Cortex of kidney (tissue), 1 donor: ENCODE measurements at places on chromosomes 7 and 10.

DNA sequence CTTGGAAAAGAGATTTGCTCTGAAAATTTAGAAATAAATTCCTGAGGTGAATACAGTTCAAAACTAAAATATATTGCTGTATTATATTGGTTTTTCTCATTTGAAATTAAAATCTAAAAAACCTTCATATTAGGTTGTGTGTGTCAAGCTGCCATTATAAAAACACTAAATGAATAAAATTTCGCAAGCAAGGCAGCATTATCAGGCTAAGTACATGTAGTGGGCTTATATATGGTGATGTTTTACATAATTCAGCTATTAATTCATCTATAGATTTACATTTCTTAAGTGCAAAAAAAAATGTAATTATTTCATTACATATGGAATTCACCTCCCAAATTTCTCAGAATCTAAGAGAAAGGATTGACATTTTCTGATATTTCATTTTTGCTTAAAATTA is 5.3 kb downstream of the MEOX2 start:
- no peak for DNase-seq

DNA sequence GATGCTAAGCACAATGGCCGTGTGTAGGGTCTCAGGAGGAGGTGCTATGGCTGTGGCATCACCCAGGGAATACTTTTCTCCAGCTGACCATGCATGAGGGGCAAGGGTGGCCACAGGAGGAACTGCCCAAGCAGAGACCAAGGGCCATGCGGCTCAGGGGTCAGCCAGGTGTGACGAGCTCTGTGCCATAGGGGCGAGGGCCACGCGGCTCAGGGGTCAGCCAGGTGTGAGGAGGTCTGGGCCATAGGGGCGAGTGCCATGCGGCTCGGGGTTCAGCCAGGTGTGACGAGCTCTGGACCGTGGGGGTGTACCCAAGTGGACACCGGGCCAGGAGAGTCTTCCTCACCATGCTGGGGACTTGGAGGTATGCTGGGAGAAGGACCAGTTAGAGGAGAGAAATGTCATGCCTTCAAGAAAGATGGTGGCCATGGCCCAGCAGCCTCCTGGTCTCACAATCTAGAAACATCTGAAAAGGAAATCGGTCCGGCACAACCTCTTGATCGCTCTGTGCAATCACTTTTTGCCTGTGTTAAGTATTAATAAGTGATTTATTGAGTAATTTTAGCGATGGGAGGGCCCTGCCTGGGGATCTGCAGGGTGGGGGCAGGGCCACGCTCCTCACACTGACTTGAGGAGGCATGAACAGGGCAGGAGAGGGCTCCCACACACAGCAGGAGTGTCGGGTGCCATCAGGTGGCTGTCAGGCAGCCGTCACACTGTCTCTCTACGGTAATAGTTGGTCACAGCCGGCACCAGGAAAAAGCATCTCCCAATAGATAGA is 265.0 kb downstream of the ADARB2 start:
- no peak for DNase-seq

- no peak for DNase-seq
These were observed 237.7 kb downstream of the USP6NL start for GRCh38 chr10:11373717-11374171.

DNA sequence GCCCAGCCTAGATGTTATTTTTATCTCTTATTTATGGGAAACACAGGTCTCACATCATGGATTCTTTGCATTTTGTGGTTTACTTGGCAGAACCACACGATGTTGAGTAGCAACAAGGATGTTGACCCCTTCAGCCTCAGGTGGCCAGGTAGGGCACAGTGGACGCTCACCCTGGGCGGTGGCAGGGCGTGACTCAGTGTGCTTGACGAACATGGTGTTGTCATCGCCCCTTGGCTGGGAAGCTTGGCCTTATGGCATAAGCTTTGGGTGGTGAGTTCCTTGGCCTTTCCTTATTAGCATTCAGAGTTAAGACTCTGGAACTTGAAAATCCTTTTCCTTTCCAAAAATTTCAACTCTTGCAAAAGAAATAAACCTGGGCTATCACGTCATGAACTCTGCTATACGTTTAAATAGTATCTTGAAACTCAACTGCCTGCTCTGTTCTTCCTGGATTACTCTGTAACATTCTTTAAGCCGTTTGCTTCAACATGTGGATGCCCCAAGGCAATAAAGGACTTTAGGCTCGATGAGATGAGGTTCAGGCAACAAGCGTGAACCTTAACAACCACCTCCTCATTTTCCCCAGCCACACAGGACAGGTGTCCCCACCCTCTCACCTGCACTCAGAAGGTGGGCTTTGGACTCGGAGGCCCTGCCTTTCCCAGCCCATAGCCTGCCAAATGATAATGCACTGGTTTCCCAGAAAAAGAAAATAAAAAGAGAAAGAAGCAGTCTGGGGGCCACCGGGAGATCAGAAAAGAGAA is 22.5 kb upstream of the ECHDC3 start:
- DNase-seq = no peak

GRCh38 chr10:5894873-5895272 is 4.8 kb downstream of the FBH1 start:
- DNase-seq = no peak

- DNase-seq = no peak
These were observed 2.0 kb downstream of the FBXL15 start for GRCh38 chr10:102422545-102423129.

GRCh38 chr10:4822208-4822607 is 3.8 kb upstream of the AKR1E2 start:
- DNase-seq = no peak

- DNase-seq = no peak
These were observed 575.3 kb downstream of the ETV1 start for GRCh38 chr7:13414181-13414580.

GRCh38 chr10:12348870-12349628 is at the start of gene CAMK1D:
CAMK1D (plus strand) TSS chr10:12349547.
- no peak for DNase-seq

- DNase-seq = no peak
These were observed 215.1 kb upstream of the FRMD4A start for GRCh38 chr10:14545827-14546226.

DNA sequence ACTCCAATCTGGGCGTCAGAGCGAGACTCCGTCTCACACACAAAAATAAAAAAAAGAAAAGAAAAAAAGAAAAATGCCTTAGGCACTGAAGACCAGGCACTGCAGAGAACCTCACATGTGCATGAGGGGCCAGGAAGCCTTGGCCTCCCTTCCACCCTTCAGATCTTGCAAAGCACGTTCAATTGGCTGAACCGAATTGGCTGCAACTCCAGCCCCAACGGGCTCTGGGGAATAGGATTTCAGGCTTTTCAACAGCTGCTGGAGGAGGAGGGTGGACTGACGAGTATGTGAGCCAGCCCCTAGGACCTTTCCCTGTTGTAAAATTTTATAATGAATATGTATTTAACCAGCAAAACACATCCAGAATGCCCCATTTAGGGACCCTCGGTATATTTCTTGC is 16.7 kb downstream of the TMEM120A start:
- DNase-seq = no peak

- DNase-seq = no peak
These were observed 72.3 kb upstream of the CACUL1 start for GRCh38 chr10:118827053-118827452.

DNA sequence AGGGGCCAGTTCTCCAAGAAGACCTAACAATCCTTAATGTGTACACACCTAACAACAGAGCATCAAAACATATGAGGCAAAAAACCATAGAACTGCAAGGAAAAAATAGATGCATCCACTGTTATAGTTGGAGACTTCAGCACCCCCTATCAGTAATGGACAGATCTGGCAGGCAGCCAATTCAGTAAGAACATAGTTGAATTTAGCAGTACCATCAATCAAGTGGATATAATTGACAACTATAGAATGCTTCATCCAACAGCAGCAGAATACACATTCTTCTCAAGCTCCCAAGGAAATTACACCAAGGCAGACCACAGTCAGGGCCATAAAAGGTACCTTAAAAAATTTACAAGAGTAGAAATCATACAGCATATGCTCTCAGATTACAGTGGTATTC is 42.2 kb downstream of the POLL start:
- DNase-seq = no peak

GRCh38 chr7:66869660-66870450 is 51.2 kb upstream of the TMEM248 start:
- DNase-seq = no peak

DNA sequence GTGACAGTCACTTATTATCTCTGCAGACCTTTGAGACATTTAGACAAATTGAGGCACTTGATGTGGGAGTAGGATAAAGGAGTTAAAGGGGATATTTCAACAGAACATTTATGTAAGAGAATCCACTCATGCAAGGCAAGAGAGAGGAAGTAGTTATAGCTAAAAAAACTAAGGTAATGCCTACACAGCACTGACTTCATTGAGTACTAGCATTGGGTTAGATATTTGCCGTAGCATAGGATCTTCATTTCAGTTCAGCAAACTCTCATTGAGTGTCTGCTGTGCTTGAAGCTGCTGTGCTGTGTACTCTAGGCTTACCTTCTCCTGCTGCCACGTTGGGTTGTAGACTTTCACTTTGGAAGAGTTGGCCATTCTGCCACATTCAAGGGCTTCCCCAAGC is 10.5 kb upstream of the ENTPD1 start:
- no peak for DNase-seq

GRCh38 chr10:60896033-60896432 is 48.0 kb downstream of the RHOBTB1 start:
- DNase-seq = no peak

- no peak for DNase-seq
These were observed 40.7 kb downstream of the LEP start for GRCh38 chr7:128281605-128282380.

DNA sequence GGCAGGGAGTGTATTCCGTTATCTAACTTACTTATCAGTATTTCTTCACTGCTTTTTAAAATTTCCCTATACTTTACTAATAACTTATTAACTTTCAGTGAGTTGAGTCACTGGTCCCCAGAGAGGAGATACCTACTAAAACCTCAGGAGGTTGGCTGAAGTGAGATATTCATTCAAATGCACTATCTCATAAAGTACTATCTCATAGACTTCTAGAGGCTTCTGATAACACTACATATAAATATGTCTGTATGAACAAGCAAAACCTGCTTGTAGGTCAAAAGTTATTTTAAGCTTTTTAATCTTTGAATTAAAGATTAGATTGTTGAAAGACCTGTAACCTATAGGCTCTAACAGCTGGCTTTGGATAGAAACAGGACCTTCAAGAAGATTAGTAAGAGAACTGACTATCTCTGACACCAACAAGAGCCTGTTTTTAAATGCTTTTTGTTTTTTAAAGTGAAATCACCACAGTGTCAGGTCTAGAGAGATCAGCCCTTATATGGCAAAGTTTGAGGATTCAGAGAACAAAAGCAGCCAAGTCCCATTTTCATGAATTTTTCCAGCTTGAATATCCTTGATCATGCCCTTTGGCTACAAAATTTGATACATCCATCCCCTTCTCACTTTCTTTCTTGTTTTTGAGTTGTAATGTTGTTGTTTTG is 242.2 kb downstream of the ARL4A start:
- DNase-seq = no peak

- no peak for DNase-seq
These were observed 92.2 kb downstream of the GATA3 start for GRCh38 chr10:8146650-8147049.

GRCh38 chr10:81303656-81304055 is 571.3 kb upstream of the NRG3 start:
- no peak for DNase-seq

DNA sequence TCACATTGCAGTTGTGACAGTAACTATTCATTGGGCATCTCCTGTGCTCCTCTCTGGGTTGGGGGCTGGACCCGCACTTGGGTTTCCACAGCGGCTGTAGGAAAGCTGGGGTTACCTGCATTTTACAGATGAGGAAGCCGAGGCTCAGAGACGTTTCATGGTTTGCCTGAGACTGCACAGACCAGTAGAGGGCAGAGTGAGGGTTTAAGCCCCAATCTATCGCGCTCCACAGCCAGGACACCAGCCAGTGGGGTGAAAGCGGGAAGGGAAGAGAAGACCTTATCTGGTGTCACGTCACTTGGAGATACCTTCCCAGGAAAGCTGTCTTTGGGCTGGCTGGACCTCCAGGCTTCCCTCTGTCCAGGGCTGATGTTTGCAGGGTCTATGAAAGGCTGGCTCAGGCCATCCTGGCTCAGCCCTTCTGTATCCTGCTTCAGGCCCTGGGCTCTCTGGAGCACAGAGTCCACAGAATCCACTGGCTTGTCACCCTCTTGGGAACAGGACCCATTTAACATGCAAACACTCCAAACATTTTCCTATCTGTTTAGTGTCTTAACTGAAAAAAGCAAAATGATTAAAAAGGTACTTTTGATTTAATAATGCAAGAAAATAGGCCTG is 167.7 kb downstream of the EMX2 start:
- DNase-seq = no peak

- no peak for DNase-seq
These were observed 213.7 kb downstream of the CSTF2T start for GRCh38 chr10:51485668-51486067.

DNA sequence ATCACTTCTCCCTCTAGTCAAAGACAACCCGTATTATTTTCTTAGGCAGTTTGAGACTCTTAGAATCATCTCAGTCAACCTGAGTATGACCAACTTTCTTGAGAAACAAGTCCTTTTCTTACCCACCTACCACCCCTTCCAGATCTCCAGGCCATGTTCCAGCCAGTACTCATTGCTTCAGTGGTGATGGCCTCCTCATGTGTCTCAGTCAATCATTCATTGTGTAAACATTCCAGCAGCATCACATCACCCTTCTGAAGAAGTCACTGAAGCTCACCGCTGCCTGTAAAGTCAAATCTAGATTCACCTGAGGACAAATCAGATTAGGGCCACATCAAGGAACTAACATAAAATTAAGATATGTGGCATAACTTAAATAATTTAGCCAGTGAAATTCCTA is 467.2 kb upstream of the NRP1 start:
- no peak for DNase-seq
